ENCODE measurements at places on chromosomes 2 and 18.
A peak's percentile ranks its signal among the peaks of the same experiment; 100 is the strongest.

- DNase-seq = no peak
Measured at GRCh38 chr2:150126143-150126740, 361.2 kb downstream of the RND3 start.

DNA sequence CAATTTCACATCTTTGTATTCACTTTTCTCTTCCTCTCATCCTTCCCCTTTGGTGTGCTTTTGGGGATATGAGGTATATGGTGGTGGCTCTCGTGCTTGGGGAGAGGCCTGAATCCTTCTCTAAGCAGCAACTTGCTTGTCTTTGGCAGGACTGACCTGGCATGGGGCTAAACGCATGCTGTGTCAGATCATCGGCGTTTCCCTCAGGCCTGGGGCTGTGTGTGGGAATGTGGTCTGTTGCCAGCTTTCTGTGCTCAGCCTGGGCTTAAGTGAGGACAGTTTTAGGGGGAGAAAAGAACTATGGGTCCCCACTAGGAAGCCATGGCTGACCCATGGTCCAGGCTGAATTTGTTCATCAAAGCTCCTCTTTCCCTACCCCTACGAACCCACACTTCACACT lies 60.7 kb downstream of the TET3 start:
- DNase-seq = peak; percentile 23

GRCh38 chr2:153891051-153891450 lies 19.3 kb downstream of the GALNT13 start:
- DNase-seq = no peak

GRCh38 chr2:7027411-7027810 lies 110.2 kb downstream of the RNF144A start:
- DNase-seq = no peak

GRCh38 chr18:62988471-62988870 lies 273.1 kb downstream of the PHLPP1 start:
- no peak for DNase-seq

DNA sequence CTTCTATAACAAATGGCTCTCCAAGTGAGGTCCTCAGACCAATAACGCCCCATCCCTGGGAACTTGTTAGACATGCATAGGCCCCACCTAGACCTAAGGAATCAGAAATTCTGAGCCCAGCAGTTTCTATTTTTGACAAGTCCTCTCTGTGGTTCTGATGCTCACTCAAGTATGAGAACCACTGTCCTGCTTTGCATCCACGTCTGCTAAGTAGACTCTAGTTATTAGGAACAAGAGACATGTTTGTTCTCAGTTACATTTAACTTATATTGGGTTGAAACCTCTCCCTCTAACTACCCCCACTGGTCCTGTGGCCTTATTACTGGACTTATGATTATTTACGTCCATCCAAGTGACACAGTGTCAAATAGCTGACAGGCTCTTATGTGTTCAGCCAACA lies 70.3 kb downstream of the TMEM17 start:
- no peak for DNase-seq

GRCh38 chr2:219073413-219074129 lies 12.8 kb upstream of the IHH start:
- DNase-seq = no peak

DNA sequence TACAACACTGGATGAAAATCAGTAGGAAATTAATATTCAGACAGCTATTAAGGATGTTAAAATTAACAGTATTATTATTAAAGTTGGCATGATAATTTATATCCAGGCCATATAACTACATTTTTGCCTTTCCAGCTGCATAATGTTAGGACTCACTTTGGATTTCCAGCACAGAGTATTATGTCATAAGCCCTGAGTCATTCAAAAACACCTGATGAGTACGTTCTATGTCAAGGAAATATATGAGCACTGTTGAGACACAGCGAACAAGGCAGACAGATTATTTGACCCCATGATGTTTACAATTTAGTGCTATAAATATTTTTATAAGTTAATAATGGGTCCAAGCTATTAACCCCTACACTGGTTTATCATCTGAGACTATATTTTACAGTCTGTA lies 59.8 kb upstream of the RIT2 start:
- no peak for DNase-seq

- no peak for DNase-seq
Measured at GRCh38 chr2:128016620-128017019, 11.2 kb downstream of the SAP130 start.
